ENCODE measurements at places on chromosomes 7 and 10.

DNA sequence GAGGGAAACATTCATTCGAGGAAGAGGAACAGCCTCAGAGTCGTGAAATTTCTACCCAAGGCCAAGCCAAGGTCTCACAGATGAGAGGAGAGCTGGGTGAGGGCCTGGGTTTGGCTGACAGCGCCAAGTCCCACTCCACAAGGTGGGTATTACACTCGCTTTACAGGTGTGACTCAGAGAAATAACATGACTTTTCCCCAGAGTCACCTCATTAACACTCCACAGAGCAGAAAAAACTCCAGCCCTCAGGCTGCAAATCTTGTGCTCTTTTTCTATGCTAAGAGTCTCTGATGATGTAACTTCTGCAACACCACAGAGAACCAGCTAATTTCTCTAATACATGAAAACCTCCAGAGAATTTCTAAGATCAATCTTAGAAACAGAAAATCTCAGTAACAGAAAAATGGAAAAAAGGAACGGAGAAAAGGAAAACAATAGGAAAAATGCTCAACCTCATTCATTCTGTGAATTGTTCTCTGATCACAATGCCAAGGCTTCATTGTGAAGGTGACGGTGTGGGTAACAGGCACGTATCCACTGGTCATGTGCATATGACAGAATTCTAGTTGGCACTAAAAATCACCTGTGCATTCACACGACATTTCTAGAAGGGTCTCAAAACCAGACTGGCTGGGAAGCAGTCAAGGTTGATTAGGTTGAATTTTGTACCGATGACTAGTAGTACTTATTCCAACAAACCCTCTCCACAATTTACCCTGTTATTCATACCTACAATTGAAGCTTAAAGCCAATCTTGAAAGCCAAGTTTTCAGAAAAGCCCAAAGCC is 20.3 kb downstream of the YWHAG start:
- no peak for DNase-seq

- DNase-seq: no peak
Measured at GRCh38 chr7:129690701-129691100, 79.2 kb downstream of the NRF1 start.

GRCh38 chr7:27491534-27491933 is 171.1 kb downstream of the HIBADH start:
- no peak for DNase-seq

DNA sequence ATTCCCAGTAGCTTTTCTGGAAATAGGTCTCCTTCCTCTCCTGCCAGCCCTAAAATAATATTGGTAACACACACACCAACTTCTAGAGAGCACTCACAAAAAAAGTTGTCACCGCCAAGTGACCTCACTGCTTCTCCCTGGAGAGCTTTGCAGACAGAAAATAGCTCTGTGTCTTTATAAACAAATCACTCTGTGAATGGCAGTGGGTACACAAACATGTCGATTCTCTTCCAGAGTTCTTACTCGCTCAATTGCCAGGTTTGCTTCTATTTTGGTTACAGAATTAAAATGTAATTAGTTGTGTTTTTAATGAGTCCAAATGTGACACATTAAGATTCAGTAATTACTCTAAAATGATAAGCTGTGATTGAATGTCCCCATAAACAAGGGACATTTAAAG is 649.2 kb upstream of the C7orf33 start:
- DNase-seq: peak; percentile 7

DNA sequence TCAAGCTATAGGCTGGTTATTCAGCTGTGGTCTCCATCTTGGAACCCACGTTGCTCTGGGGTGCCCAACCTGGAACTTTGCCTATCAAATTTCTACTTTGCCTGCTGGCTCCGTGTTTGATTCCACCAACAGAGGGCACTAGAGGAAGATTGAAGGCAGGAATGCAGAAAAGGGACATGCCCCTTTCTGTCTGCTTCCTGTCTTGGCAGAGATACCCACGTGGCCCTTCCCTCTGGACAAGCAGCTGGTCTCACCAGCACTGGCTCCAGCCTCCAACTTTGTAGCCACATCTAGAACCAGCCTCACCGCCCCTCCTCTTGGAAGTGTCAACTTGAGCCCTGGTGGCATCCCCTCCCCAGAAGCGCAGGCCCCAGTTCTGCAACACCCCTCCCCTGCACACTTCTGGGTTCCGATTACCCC is 52.1 kb upstream of the ZNF438 start:
- DNase-seq: no peak

GRCh38 chr10:46558392-46559185 is 2.1 kb upstream of the GPRIN2 start:
- no peak for DNase-seq

DNA sequence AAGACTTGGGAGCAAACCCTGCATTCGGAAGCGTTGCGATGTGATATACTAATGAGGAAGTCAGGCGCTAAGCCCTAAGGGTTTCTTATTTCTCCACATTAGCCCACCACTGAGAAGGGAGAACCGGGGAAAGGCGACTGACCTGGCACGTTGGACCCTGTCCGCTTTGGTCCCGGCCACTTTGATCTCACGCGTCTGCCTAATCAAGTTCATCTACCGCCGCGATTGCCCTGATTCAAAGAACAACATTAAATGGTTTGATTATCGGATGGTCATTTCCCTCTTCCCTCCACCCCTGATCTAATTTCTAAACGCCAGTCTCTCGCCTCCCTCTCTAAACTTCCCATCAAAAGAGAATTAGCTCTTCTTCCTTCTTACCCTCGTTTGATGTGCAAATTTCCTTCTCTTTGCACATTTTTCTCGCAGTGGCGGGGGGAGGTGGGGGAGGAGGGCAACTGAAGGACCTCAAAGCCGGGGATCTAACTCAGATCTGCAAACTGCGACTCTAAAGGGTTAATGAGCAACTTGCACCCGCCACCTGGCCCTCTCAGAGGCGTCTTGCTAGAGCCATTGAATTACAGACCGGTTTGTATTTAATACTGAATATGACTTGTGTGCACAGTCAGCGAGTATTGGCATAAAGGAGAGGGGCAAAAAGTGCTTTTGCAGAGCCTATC is 687 bp upstream of the DKK1 start:
- no peak for DNase-seq

DNA sequence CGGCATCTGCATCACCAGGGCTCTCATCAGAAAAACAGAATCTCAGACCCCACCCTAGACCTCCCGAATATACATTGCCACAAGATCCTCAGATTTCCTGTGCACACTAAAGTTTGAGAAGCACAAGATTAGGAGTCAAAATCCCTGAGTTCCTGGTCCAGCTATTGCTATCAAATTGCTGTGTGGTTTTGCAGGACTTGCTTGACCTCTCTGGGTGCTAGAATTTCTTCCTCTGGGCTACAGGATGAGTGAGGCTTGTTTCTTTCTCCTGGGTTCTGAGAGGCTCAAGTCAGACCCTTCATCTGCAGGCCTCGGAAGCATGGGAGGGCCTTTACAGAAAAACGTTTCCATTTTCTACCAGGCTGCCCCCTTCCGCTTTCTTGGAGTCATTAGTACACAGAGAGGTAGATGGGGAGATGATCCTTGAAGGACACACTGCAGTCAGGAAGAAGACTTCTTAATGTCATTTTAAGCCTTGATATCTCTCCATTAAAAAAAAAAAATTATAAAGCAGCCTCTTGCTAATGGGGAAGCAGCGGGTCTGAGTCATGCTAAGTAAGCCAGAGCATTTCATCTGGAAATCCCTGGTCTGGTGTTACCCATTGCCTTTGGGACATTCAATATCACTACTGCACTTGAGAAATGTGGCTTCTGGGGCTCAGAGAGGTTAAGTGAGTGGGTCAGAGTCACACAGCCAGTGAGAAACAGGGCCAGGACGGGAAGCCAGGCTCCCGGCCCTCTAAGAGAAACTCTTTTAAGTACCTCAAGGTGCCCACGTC is 173.5 kb downstream of the KCNMA1 start:
- no peak for DNase-seq

DNA sequence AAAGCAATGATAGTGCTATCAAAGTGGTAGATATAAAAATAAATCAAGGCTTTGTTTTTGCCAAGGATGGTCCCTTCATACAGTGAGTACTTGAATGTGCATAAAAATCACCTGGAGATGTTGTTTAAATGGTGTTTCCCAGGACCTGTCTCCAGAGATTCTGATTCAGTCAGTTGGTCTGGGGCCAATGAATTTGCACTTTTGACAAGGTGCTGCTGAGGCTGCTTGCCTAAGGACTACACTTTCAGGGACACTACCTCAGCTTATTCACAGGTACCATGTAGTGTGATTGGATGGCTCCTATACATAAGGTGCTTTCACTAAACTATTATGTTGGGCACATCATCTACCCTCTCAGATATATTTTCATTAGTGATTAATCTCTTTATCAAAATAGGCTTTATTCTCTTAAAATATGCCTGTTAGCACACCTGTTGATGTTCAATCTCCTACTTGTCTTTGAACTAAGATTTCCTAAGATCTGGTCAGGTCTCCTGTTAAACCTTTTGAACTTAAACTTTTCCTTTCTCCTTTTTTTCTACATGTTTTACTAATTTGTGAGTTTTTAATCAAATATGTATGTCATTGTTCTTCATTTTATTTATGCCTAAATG is 24.3 kb downstream of the CAPZA2 start:
- no peak for DNase-seq

GRCh38 chr10:13978533-13979115 is 352.1 kb downstream of the FRMD4A start:
- DNase-seq: no peak

GRCh38 chr10:60399328-60399727 is 9.7 kb upstream of the ANK3 start:
- DNase-seq: peak; percentile 60

DNA sequence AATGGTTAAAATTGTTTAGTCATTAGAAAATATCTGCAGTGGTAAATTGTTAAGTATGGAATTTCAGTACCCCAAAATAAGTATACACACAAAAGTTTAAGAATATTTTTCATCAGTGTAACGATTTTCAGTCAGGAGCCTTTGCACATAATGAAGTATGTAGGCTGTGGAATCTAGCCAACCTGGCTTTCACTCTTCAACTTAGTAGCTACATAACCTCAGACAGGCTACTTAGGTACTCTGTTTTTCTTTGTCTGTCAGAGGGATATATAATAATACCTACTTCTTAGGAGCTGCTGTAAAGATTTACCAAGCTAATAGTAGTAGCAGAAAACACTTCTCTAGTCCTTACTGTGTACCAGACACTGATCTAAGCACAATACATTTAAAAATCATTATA is 137.5 kb downstream of the ZEB1 start:
- DNase-seq: no peak

DNA sequence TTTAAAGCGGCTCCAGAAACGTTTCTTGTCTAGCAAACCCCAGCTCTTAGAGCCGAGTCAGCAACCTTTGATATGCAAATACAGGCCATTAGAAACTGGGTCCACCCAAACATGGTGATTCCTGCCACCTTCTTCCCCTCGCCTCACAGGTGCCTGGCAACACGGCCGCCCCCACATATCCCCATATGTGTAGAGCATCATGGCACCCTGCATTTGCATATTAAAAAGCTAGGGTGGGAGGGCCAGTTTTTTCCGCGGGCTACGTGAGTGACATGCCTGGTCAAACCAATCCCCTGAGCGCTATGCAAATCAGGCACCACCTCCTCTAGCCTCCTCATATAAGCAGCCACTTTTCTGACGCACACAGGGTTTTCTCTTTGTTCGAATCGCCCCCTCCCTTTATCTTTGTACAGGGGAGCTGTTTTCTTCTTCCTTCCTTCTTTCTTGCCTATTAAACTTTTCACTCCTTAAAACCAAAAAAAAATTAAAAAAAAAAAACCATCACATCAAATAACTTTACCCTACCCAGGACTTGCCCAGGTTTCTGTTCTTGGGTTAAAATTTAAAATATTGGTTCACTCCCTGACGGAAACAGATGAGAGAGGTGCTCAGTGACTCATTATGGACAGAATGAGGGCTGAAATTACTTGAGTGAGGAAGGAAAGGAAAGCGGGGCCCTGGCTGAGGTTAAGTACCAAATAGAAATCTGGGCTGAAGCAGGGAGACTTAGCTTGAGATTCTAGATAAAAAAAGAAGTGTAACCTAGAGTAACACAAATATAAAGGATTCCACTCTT is 59.8 kb downstream of the COA1 start:
- no peak for DNase-seq

GRCh38 chr10:109920016-109920415 is 3.3 kb downstream of the XPNPEP1 start:
- no peak for DNase-seq
